Kidney glomerular epithelial cell (primary cell): ENCODE measurements at places on chromosomes 1 and 21.

DNA sequence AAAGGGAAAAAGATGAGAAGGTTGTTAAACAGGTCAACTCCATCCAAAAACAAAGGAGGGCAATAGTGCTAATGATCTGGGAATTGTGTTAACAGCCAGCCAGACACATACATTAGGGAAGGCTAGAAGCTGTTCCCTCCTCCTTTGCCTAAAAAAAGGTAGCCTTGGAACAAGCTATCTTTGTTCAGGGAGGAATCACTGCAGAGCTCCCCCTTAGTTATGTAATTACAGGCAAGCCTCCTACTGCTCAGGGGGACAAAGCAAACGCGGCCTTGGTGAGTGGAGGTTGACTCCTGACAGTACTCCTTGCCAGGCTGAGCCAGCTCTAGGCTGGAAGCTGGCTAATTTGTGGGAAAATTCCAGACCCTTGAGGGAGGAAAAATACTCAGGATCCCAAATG is 97.6 kb downstream of the VAV3 start:
- DNase-seq, result no peak

DNA sequence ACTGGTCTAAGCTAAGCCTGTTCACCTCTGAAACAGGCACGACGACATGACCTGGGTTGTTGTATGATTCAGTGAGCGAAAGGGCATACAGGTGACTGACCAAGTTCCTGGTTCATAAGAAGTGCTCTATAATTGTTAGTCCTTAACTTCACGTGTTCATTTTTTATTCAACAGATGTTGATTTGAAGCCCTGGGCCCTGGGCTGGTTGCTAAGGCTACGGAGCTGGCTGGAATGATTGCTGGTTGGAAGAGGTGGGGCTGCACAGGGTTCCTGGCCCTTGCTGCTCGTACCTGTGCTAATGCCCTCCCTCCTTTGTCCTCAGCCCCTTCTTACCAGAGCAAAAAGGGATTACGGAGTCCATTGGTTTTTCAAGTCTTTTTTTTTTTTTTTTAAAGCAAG is 111.3 kb upstream of the CSF3R start:
- no peak for DNase-seq

DNA sequence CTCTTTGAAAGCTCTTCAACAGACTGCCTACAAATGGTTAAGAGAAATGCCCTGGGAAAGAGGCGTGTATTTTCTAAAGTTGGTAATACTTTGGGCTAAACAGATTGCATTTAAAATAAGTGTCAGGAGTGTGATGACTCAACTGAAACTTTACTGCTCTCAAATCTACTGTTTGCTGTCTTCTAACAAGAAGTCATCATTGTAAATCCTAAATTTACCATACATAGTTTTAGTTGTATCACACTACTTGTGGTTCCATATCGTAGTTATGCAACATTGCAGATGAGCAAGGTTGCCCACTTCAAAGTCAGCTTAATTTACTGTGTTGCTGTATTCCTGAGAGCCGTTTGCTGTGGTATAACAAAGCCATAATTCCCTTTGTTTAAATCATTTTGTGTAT is 59.6 kb downstream of the RGS21 start:
- DNase-seq, result no peak

- no peak for DNase-seq
Measured at GRCh38 chr1:174671826-174672225, 224.1 kb downstream of the GPR52 start.

DNA sequence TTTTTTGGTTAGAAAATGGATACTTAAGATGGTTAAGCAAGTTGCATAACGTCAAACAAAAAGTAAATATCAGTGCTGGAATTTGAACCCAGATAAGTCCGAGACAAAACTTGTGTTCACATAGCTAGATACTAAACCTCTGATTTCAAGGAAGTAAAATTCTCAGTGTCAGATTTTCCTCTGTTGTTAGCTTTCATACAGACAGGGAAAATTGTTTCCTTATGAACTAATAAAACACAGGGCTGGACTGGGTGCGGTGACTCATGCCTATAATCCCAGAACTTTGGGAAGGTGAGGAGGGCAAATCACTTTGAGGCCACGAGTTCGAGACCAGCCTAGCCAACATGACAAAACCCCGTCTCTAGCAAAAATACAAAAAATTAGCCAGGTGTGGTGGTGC is 51.3 kb downstream of the PCNX2 start:
- no peak for DNase-seq

DNA sequence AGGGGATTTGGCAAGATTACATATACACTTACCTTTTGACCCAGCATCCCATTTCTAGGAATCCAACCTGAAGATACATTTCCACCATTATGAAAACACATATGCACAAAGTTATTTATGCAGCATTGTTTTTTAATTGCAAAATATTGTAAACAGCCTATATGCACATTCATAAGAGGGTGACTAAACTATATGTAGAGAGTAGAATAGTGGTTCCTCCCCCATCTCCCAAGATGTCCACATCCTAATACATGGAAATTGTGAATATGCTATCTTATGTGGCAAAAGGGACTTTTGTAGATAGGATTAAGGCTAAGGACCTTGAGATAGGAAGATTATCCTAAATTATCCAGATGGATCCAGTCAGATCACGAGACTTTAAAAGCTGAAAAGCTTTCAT is 91.6 kb downstream of the CLEC20A start:
- DNase-seq, result no peak

- DNase-seq, result peak; percentile 73
Measured at GRCh38 chr1:181166377-181167196, 78.1 kb downstream of the IER5 start.

DNA sequence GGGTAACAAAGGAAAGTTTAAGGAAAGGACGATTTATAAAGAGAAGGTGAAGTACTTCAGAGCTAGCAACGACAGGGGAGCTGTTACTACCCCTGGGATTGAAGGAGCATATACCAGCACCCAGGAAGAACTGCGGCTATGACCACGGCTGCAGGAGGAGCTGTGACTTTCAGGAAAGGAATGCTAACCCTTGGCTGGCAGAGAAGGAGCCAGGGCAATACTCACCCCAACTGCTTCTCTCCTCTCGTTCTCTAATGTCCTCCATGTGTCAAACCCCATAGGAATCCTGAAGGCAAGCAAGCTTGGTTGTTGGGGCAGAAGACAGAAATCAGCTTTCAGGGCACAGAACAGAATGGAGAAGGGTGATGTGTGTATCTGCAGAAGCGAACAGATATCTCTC is 120.5 kb downstream of the TMEM53 start:
- peak; percentile 47 for DNase-seq

DNA sequence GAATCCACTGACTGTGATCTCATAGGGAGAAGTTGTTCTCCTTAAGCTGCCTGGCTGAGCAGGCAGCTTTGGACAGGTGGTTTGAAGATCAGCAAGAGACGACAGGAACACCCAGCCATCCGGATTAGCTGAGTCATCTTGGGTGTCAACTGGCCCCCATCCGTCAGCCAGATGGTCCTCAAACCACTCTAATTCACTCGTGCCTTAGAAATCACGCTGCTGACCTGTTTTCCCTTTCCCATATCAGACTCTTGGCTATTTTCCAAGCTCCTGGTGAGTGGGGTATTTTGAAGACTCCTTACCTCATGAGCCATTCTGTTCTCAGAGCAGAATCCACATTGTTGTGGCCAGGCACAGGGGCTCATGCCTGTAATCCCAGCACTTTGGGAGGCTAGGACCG is 149.1 kb upstream of the L1TD1 start:
- DNase-seq, result no peak

GRCh38 chr1:183648042-183648441 is 5.1 kb downstream of the APOBEC4 start:
- no peak for DNase-seq

GRCh38 chr1:48741380-48741779 is 35.3 kb downstream of the BEND5 start:
- DNase-seq, result no peak

DNA sequence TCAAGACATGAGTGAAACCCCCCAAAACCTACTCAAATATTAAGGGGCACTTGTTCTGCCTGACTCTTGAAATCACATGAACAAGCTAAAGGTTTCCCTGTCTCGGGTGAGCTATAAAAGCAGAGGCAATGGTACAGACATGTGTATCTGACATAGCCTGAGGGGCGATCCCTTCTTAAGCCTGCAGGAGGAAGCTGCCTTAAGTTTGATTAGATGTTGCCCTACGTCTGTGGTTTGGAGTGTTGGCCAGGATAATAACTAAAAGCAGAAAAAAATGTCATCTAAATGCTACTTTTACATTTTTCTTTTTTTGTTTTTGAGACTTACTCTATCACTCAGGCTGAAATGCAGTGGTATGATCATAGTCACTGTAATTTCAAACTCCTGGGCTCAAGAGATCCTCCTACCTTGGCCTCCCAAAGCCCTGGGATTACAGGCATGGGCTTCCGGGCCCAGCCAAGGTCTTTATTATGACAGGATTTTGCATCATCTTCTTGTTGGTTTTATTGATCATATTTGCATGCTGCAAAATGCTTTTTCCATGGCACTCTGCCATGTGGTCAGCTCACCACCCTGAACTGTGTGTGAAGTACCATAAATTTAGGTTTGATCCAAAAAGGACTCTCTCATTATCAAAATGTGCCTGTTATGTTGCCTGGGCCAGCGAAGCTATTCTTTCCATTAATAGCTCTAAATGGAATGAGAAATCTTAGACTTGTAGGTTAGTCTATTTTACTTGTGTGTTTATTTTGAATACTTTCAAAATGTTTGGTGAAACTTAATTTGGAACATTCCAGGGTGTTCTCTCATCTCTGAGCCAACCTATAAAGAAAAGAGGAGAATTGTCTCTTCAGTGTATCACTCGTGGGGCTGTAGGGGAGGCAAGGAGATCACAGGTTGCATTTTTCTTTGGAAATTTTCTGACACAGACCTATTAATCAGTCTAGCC is 15.0 kb upstream of the HMGN1 start:
- no peak for DNase-seq

DNA sequence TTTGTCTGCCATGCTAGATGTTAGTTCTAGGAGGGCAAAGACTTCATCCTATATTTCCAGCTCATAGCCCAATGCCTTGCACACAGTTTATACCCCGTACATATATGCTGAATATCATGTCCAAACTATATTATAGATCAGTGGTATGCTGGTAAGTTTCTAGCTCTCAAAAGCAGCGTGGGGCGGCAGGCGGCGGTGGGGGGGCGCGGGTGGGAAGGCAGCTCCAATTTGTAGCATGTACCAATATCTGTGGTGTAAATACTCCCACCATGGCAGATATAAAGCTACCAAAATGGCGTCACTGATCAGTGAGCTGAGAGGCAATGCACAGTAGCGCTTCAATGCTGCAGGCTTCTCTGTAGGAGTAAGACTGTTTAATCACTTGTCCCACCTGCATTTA is 77.1 kb downstream of the PATJ start:
- no peak for DNase-seq

DNA sequence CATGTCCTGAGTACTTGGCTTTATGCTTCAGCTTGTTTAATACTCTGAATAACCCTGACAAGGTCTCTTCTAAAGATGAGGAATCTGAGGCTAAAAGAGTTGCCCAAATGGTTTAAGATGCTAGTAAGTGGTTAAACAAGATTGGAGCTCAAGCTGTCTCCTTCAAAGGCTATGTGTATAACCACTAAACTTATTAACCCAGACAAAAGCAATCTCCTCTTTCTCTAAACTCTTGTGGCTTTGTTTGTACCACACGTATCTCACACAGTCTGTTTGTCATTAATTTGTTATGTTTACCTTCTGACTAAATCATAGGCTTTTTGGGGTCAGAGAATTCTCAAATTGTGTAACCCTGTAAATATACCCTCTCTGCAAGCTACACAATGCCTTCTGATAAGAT is 89.9 kb downstream of the HMCN1 start:
- no peak for DNase-seq

DNA sequence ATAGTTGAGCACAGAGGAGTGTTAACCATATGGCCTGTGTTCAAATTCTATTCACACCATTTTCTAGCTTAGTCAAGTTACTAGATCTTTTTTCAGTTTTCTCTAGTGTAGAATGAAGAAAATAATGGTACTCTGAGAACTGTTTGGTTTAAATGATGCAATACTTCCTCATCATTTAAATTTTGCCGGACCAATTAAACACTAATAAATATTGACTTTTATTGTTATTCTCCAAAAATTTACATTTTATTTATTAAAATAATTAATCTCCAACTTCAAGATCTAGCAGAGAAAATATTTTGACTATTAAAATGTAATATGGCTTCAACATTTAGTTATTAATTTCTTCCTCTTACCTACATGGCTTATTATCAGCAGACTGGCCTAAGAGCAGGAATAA is 123.1 kb downstream of the OLFM3 start:
- DNase-seq, result no peak

DNA sequence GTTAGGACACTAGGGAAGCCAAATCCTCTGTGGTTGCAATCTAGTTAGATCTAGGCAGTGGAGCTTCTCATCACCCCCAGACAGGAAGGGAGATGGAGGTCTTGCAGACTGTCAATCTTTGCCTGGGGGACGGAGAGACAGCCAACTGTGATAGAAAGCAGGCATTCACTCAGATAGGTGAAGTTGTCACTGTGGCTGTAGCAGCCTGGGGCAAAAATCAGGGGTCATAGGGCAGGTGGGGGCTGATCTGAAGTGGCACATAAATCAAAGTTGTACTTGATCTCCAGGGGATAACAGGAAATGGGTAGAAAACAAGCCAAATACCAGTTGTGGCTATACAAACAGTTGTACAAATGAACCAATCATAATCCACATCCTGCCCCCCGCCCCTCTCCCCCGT is 620.9 kb upstream of the USP24 start:
- no peak for DNase-seq

GRCh38 chr21:45518742-45519141 is 23.5 kb downstream of the SLC19A1 start:
- no peak for DNase-seq

DNA sequence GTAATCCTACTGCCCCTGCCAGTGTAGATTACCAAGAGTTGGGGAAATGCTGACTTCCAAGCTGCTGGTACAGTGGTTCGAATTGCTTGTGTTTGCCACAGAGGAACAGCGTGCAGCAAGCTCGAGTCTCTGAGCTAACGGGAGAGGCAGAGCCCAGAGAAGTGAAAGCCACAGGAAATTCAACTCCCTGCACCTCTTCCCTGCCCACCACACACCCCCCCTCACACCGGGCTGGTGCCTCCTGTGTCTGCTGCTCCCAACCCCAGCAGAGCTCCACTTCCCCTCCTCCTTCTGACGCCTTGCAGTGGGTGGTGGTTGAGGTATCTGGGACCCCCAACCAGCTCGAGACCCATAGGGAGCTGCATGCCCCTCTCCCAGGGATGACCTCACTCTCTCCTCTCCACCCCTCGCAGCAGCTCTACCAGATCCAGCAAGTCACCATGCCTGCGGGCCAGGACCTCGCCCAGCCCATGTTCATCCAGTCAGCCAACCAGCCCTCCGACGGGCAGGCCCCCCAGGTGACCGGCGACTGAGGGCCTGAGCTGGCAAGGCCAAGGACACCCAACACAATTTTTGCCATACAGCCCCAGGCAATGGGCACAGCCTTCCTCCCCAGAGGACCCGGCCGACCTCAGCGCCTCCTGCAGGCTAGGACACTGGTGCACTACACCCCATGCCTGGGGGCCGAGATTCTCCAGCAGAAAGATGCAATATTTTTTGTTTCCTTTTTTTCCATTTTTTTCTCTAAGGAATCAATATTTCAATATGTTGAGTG is 13.1 kb upstream of the KCNQ4 start:
- DNase-seq, result no peak
